Activated CD4-positive, alpha-beta T cell treated with anti-CD3 and anti-CD28 coated beads, Interleukin-10, Interleukin-2, amounts not matched to agents 100 ng/mL and 50 ng/mL, durations not matched to agents 16 hours and 8 hours (primary cell): ENCODE measurements at places on chromosomes 5 and 9.
A peak's percentile ranks its signal among the peaks of the same experiment; 100 is the strongest.

- no peak for DNase-seq
Observed at GRCh38 chr5:37184748-37185364, 64.3 kb downstream of the CPLANE1 start.

DNA sequence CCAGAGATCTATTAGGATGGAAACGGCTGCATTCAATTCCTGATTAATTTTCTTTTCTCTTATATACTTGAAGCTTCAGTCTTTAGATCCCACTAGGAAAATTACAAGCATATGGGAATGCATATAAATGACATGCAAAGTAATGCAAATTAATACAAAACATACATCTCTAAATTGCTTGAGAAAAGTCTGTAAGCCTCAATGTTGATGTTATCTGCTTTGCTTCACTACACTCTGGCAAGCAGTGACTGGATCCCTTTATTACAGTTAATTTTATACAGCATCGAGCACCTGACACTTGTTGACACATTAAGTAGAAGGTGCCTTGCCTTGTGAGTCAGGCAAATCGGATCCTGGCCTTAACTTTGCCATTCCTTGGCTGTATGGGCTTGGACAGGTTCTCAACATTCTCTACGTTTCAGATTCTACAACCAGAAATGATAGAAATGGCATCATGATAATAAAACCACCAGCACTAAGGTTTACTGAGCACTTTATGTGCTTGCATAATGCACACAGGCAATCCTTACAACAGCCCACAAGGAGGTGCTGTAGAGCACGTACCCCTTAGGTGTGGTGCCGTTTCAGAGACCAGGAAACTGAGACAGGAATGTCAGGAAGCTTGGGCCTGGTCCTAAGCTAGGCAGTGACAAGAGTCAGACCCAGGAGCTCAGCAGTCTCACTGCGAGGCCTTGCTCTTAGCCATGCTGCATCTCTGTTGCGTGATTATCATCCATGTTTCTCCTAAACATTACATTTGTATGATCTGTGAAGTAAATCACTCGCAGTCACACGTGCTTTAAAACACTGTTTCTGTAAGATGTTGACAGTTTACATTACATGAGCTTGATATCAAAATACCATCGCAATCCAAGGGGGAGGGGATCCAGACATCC, 2.7 kb downstream of the GCNT4 start:
- peak; percentile 74 for DNase-seq

GRCh38 chr9:108746864-108747263, 108.9 kb downstream of the ACTL7B start:
- no peak for DNase-seq

DNA sequence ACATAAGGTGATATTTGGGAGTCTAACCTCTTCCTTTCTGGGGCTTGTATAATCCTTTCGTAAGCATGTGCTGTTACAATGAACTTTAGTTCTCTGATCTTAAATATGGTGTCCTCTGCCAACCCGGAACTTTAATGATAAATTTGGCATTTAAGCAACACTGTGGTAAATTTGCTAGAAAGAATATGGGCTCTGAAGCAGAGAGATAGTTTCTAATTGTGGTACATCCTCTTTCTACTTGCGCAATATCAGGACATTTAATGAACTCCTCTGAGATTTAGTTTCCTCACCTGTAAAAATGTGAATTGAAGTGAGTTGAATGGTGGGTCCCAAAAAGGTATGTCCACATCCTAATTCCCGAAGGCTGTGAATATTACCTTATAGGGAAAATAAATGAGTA, 364.7 kb downstream of the CAAP1 start:
- DNase-seq: no peak

DNA sequence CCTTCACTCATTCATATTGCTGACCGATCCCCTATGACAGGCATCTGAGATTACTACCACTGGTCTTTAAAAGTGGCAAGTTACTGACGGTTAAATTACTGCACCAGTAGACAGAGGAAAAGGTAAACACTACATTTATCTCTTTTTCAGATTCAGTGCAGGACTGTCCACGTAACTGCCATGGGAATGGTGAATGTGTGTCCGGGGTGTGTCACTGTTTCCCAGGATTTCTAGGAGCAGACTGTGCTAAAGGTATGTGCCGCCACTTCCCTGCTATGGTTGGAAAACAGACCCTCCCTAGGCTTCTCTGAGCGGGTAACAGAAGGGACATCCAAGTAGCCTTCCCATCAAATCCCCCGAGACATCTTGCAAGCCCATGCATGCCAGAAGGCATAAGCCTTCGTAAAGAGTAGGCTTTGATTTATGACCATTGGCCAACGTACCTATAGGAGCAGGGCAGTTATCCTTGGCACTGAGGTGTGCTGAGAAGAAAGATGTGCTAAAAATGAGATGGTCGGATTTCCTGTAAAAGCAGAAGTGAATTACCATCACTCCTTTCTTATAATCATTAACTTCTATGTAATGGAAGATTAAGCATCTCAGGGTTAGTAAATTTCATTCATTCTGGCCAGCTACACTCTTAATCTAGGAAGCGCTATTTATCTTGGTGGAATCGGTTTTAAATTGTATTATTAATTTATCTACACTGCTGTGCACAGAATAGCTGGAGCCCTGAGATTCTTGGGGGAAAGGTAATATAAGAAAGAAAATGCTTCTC, 193.4 kb upstream of the WWC1 start:
- no peak for DNase-seq

DNA sequence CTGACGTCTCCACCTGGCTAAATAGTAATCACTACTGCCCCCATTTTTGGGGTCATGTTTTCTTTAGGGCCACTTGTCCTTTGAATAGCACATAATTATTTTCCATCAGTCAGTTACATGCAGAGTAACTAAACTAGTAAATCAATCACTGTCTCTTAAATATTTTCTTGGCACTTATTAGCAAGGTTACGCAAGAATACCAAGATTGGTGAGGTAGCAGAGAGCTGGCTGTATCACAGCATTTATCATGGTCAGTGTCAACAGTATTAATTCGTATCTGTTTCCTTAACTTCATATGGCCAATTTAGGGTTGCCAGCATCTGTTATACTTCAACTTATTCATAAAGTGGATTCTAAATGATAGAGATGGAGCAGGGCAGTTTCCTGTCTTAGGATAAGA, 346.8 kb upstream of the FAM174A start:
- DNase-seq: no peak

- no peak for DNase-seq
Observed at GRCh38 chr9:16524823-16525222, 345.6 kb downstream of the BNC2 start.

- DNase-seq: no peak
Observed at GRCh38 chr5:161278739-161279660, 267.5 kb downstream of the GABRB2 start.

DNA sequence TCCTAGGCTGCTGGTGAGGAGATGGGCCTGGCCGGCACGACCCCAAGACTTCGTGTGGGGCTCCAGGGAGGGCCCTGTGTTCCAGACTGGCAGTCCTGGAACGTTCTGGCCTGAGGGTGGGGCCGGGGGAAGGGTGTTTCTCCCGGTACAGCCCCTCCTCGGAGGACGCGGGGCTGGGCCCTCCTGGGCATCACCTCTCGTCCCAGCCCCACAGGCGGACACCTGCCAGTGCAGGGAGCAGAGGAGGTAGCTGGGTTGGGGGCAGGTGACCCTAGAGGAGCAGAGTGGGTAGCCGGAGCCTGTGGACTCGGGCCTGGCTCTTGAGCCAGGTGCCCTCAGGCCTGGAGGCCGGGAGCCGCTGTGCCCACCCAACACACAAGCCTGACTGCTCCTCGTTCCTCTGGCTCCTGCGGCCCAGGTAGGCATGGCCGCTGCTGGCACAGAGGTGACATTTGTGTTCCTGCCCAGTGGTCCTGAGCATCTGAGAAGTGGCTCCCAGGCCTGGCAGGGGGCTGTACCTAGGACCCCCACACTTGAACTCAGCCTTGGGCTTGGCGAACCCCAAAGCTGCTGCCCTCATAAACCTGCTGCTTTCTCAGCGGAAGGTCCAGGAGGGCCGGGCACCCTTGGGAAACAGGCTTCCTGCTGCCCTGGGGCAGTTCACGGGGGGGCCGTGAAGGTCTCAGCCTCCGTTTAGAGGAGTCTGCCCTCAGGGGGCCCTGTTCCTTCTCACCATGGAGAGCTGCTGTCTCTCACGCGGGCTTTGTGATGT, 817 bp downstream of the SLC6A19 start:
- DNase-seq: no peak

GRCh38 chr9:95207403-95207802, 110.1 kb downstream of the FANCC start:
- DNase-seq: no peak

DNA sequence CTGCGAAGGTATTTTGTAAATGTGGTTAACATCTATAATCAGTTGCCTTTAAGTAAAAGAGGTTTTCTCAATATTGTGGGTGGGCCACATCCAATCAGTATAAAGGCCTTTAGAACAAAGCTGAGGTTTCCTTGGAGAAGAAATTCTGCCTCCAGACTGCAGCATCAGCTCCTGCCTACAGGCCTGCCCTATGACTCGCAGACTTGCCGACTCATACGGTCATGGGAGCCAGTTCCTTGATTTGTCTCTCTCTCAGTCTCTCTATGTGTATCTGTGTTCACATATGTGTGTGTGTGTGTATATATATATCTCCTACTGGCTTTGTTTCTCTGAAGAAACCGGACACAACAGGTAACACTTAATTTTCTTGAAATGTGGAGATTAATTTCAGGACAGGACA, 45.3 kb downstream of the SLC36A1 start:
- DNase-seq: no peak

DNA sequence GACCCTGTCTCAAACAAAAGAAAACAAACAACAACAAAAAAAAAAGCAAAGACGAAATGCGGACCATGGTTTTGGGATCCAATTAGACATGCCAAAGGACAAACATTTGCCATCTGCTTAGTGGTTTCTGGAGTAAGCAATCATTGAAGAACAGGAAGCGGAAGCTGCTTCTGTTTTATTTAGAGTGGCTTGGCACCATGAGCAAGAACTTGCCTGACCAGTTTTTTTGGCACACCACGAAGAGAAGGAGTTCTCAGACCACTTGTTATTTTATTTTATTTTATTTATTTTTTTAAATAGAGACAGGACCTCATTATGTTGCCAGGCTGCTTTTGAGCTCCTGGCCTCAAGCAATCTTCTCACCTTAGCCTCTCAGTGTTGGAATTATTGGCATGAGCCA, 17.0 kb downstream of the BTF3 start:
- DNase-seq: no peak

- no peak for DNase-seq
Observed at GRCh38 chr5:107012371-107012770, 658.4 kb downstream of the EFNA5 start.

DNA sequence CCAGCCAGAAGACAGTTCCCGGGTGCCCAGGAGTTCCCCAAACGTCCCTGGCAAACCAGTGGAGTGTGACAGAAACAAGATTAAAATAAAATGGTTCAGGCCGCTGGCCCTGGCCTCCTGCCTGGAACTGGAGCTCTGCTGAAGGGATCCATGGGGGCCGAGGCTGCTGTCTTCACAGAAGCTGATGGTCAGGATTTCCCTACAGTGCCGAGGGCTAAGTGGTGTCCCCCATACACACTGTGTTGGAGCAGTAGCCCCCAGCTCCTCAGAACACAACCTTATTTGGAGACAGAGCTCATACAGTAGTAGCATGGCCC, 55.9 kb downstream of the MRPL36 start:
- no peak for DNase-seq

DNA sequence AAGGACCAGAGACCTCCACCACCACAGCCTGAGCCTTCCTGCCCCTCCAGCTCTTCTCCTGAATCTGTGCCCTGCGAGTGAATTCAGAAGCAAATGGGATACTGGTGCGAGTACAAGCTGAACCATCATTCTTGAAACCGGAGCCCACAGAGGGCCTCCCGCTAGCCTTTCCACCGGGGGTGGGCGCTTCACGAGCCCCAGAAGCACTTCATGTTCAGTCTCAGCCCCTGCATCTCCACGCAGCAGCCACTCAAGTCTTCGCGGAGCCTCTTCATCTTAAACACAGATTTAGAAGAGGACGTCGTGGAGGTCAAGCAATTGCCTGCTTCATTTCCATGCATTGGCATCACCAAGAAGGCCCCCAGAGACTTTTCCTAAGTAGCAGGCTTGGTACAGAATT, 26.0 kb upstream of the OLFM1 start:
- DNase-seq: no peak

DNA sequence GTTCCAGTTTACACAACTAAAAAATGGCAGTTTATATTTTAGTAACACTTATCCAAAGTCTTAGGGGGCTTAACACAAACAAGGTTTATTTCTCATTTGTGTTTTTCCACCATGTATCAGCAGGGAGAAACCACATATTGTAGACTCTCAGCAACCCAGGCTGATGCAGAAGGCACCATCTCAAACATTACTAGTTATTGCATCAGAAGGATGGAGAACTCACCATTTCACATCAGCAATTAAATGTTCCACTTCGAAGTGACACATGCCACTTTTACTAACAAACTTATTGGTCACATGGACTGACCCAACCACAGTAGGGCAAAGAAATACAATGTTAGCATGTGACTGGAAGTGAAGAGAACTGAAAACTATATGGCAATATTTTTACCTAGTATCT, 22.5 kb upstream of the SMC2 start:
- no peak for DNase-seq

- DNase-seq: no peak
Observed at GRCh38 chr5:29414681-29415080, 1778.8 kb upstream of the CDH6 start.

DNA sequence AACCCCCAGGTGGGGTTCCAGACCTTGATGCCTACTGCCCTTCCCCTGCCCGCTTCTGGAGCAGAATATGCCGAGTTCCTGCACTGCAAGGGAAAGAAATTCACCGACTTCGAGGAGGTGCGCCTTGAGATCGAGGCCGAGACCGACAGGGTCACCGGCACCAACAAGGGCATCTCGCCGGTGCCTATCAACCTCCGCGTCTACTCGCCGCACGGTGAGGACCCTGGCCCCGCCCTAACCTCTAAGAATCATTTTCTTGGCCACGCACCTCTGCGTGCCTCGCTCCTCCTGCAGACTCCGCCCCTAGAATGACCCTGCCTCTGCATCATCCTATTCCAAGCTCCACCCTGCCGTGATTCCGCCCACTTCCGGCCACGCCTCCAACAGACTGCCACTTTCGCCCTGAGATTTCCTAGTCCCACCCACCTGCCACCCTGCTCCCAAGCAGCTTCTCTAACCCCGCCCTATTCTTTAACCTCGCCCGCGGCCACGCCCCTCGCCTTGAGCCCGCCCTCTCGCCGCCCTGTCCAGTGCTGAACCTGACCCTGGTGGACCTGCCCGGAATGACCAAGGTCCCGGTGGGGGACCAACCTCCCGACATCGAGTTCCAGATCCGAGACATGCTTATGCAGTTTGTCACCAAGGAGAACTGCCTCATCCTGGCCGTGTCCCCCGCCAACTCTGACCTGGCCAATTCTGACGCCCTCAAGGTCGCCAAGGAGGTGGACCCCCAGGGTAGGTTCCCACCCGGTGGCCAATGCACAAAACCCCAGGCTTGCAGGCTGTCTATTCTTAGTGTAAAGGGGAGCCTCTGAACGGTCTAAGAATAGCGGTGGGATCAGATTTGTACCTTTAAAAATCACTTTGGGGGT, 15.6 kb downstream of the DNM1 start:
- DNase-seq: peak; percentile 97

DNA sequence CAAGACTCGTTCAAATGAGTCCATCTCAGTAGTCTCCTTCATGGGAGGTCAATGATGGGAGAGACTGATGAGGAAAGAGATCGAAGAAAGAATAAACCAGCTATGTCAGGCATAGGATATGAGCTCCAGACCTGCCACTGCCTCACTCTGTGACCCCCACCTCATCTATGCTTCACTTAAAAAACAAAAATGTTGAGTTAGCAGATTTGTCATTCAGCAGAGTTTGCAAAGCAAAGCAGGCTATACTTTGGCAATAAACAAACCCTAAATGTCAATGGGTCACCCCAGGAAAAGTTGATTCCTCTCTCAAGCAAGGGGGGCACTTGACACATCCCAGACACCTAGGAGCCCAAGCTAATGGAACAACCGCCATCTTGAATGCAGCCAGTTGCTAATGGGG, 117.0 kb downstream of the GABBR2 start:
- DNase-seq: no peak
